ENCODE measurements at places on chromosomes 12 and 14.
A peak's percentile ranks its signal among the peaks of the same experiment; 100 is the strongest.

- no peak for DNase-seq
Measured at GRCh38 chr12:12606781-12607589, 4.7 kb upstream of the CREBL2 start.

GRCh38 chr12:6167327-6168280, 32.6 kb upstream of the CD9 start:
- DNase-seq: peak; percentile 15

- peak; percentile 95 for DNase-seq
Measured at GRCh38 chr12:133130038-133130807, at the start of the genes ZNF10 and ZNF891. Gene ZNF10 (plus strand): TSS chr12:133130627. CDS start chr12:133144493, 13,866 bp downstream. Gene ZNF891 (minus strand): TSS chr12:133130274. CDS start chr12:133121918, 8,356 bp downstream.

GRCh38 chr12:92745856-92746550, 43.2 kb downstream of the PLEKHG7 start:
- DNase-seq: no peak

DNA sequence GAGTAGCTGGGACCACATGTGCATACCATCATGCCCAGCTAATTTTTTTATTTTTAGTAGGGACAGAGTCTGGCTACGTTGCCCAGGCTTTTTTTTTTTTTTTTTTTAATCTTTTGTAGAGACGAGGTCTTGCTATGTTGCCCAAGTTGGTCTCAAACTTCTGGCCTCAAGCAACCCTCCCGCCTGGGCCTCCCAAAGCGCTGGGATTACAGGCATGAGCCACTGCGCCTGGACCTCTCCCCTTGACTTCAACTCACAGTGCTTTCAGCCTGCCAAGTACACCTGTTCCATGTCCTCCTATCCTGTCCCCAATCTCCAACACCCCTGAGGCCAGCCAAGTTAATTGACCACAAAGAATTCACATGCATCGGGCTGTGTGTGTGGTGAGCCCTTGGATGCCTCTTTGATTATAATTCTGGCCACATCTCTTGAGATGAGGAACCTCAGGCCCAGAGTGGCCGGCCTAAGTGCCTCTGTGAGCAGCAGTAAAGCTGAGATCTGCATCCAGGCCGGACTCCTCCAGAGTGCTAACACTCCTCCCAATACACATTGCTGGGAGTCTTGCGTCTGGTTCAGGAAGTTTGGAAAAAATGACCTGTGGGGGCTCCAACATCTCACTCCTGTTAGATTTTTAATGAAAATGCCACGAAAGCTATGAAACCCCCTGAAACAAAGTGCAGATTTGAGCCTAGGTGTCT, 6.8 kb downstream of the RAB35 start:
- DNase-seq: no peak

DNA sequence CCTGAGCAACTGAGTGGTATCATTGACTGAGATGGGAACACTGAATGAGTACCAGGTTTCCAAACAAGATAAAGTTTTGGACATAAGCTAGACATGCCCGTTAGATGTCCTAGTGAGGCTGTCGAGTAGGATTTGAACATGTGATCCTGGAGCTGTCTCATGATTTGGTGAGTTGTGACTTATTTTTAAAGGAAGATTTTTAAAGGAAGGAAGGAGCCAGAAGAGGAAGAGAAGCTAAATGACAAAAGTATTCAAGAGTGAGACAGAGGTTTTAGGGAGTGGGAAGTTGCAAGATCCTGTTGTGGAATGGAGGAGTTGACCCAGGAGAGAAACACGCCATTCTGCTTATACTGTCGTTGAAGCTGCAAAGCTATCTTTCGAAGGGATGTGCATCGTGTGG, 82.1 kb downstream of the SAMD4A start:
- DNase-seq: no peak

DNA sequence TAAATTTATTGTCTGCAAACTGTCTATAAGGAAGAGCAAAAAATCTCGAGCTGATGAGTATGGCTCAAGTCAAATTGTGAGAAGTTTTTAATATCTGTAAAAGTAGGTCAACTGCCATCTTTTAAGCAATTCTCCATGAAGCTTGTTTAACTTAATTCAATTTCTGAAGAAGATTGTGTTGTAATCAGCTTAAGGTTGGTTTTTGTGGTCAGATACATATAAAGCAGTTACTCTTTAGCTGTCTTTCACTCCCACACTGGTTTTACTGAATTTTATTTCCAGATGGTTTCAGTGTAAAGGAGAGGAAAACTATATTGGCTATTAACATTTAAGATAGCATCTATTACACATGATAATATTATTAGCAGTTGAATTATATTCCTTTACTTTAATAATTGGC, 1165.1 kb downstream of the SLC16A7 start:
- no peak for DNase-seq
